Tongue (tissue), 3 donors: ENCODE measurements at places on chromosomes 2 and 18. TPM values are rescaled to one million over a fixed set of nuclear protein-coding genes. Genes with fewer than 3 reads are reported as not detected.

Gene ATP8B1
- total RNA-seq, result 16.6 TPM

Gene NEB
- total RNA-seq, result 2,139 TPM

Gene OTOS
- total RNA-seq, result not detected

Gene GALR1
- 0.21 TPM for total RNA-seq

Gene NGEF
- 2.7 TPM for total RNA-seq

Gene XDH
- 0.21 TPM for total RNA-seq

Gene LIMS4
- 1.0 TPM for total RNA-seq

Gene SPIRE1
- total RNA-seq, result 31.7 TPM

Gene HNRNPA3
- 127 TPM for total RNA-seq

Gene RAD51AP2
- total RNA-seq, result 0.10 TPM

Gene PFN4
- not detected for total RNA-seq

Gene BUB1
- total RNA-seq, result 18.2 TPM

Gene ADD2
- total RNA-seq, result 2.8 TPM

Gene MAB21L4
- 23.0 TPM for total RNA-seq

Gene IL1RL1
- 4.0 TPM for total RNA-seq

Gene TUBB8B
- not detected for total RNA-seq

Gene FOXI3
- 0.31 TPM for total RNA-seq

Gene SP140L
- total RNA-seq, result 6.7 TPM

Gene NCOA1
- total RNA-seq, result 113 TPM

Gene GPR35
- total RNA-seq, result 1.1 TPM

Gene SEPTIN10
- total RNA-seq, result 113 TPM

Gene ZNF804A
- 0.41 TPM for total RNA-seq

Gene SLC9A4
- total RNA-seq, result 0.10 TPM

Gene CD8B
- total RNA-seq, result 1.0 TPM

Gene CRYGD
- not detected for total RNA-seq

Gene CENPA
- 3.1 TPM for total RNA-seq

Gene TUBA4B
- total RNA-seq, result not detected

Gene CREG2
- 0.92 TPM for total RNA-seq

Gene MRO
- total RNA-seq, result 0.21 TPM

Gene INHBB
- 2.8 TPM for total RNA-seq
